Thymus (tissue), 14 donors: ENCODE measurements at places on chromosomes 1 and 21. TPM values are rescaled to one million over a fixed set of nuclear protein-coding genes. Genes with fewer than 3 reads are reported as not detected.

DNA sequence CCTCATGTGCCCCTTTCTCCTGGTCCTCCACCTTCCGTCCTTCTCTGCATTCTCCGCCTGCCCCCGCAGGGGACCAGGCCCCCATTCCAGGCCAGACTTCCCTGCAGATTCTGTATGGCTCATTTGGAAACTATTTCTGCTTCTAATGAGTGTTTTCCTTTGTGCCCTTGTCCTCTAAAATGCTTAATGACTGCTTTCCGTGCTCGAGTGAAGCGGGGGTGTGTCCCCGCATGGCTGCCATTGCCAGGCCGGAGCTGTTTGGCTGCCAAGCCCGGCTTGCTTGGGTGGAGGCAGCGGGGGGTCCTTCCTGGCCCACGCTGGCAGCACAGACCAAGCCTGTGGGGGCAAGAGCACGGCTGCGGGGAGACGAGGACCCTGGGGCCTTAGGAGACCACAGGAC lies 299.3 kb upstream of the VAMP3 start:
- H3K4me1 ChIP-seq = no peaks in the 10 kb centered on the region
- no peak overlapping the region for H3K27ac ChIP-seq
- H3K4me3 ChIP-seq = no peak overlapping the region
- no peak for DNase-seq
- H3K27me3 ChIP-seq = no peaks in the 10 kb centered on the region

GRCh38 chr1:185581961-185582725 lies 152.0 kb upstream of the HMCN1 start:
- no peak overlapping the region for H3K4me3 ChIP-seq
- H3K27ac ChIP-seq = no peak overlapping the region
- DNase-seq = no peak
- H3K27me3 ChIP-seq = no peaks in the 10 kb centered on the region
- H3K4me1 ChIP-seq = no peaks in the 10 kb centered on the region

GRCh38 chr1:9008236-9008635 lies 18.0 kb downstream of the SLC2A7 start:
- H3K4me3 ChIP-seq = no peak overlapping the region
- no peak overlapping the region for H3K27ac ChIP-seq
- H3K27me3 ChIP-seq = no peaks in the 10 kb centered on the region
- no peaks in the 10 kb centered on the region for H3K36me3 ChIP-seq
- H3K4me1 ChIP-seq = no peaks in the 10 kb centered on the region

- H3K4me3 ChIP-seq = no peak overlapping the region
- no peak overlapping the region for H3K27ac ChIP-seq
- no peak for DNase-seq
- H3K36me3 ChIP-seq = no peaks in the 10 kb centered on the region
- no peaks in the 10 kb centered on the region for H3K27me3 ChIP-seq
These were observed 931.6 kb downstream of the NCAM2 start for GRCh38 chr21:21929789-21930188.

- no peak for DNase-seq
- H3K27ac ChIP-seq = no peak overlapping the region
- no peaks in the 10 kb centered on the region for H3K36me3 ChIP-seq
- peaks cover 3% of the 10 kb centered on the region for H3K4me1 ChIP-seq
These were observed 563.4 kb upstream of the PLXNA2 start for GRCh38 chr1:208807446-208808127.

GRCh38 chr1:5286244-5286643 lies 631.8 kb downstream of the AJAP1 start:
- H3K4me3 ChIP-seq = no peak overlapping the region
- no peaks in the 10 kb centered on the region for H3K4me1 ChIP-seq
- H3K36me3 ChIP-seq = no peaks in the 10 kb centered on the region
- DNase-seq = no peak

- H3K4me3 ChIP-seq = no peak overlapping the region
- peaks cover 5% of the 10 kb centered on the region for H3K4me1 ChIP-seq
- no peak for DNase-seq
- H3K27ac ChIP-seq = no peak overlapping the region
- no peaks in the 10 kb centered on the region for H3K27me3 ChIP-seq
- no peaks in the 10 kb centered on the region for H3K36me3 ChIP-seq
These were observed 8.9 kb downstream of the PLA2G2F start for GRCh38 chr1:20147846-20148570.

- H3K36me3 ChIP-seq = no peaks in the 10 kb centered on the region
- no peak overlapping the region for H3K27ac ChIP-seq
- no peak overlapping the region for H3K4me3 ChIP-seq
- H3K27me3 ChIP-seq = no peaks in the 10 kb centered on the region
- DNase-seq = no peak
- no peaks in the 10 kb centered on the region for H3K4me1 ChIP-seq
These were observed 563.2 kb upstream of the ADGRL2 start for GRCh38 chr1:81237473-81238089.

The MYBPH gene
- 1.7 TPM for polyA plus RNA-seq

The S1PR1 gene
- polyA plus RNA-seq = 45.6 TPM

The THEM5 gene
- 1.5 TPM for polyA plus RNA-seq

The ZNF678 gene
- polyA plus RNA-seq = 2.3 TPM

The RIMS3 gene
- 2.1 TPM for polyA plus RNA-seq

The IL6R gene
- 10.3 TPM for polyA plus RNA-seq
